ENCODE measurements at places on chromosomes 11 and 22. TPM values are rescaled to one million over a fixed set of nuclear protein-coding genes. Genes with fewer than 3 reads are reported as not detected.

Gene SPCS2
- 110 TPM for total RNA-seq

Gene FAM180B
- 0.31 TPM for total RNA-seq

Gene TYR
- total RNA-seq: not detected

Gene YAP1
- total RNA-seq: not detected

Gene MORC2
- total RNA-seq: 23.6 TPM

Gene TRPM5
- not detected for total RNA-seq

Gene NUDT8
- total RNA-seq: 9.9 TPM

Gene PHLDA2
- 3.0 TPM for total RNA-seq

Gene C11orf87
- total RNA-seq: not detected

Gene PATE1
- not detected for total RNA-seq

Gene OR2AG2
- not detected for total RNA-seq

Gene CCDC89
- total RNA-seq: 1.6 TPM

Gene CCDC116
- 2.5 TPM for total RNA-seq

Gene NXPE1
- not detected for total RNA-seq
